ENCODE measurements at places on chromosomes 2 and 18. TPM values are rescaled to one million over a fixed set of nuclear protein-coding genes. Genes with fewer than 3 reads are reported as not detected.

Gene ACTG2
- 0.72 TPM for total RNA-seq

Gene RALB
- total RNA-seq, result 48.5 TPM

Gene DNAJC5G
- total RNA-seq, result not detected

Gene DPP10
- total RNA-seq, result not detected

Gene EIF5B
- 15.9 TPM for total RNA-seq

Gene TXNDC2
- 0.36 TPM for total RNA-seq

Gene APLF
- total RNA-seq, result 10.0 TPM

Gene CKAP2L
- total RNA-seq, result 1.5 TPM

Gene PIAS2
- total RNA-seq, result 38.9 TPM

Gene GPR75
- total RNA-seq, result 1.8 TPM

Gene QPCT
- 25.7 TPM for total RNA-seq

Gene MYO5B
- 0.36 TPM for total RNA-seq

Gene ITPRIPL1
- total RNA-seq, result 1.4 TPM

Gene GPR45
- total RNA-seq, result not detected
